ENCODE measurements at places on chromosomes 2 and 18.

DNA sequence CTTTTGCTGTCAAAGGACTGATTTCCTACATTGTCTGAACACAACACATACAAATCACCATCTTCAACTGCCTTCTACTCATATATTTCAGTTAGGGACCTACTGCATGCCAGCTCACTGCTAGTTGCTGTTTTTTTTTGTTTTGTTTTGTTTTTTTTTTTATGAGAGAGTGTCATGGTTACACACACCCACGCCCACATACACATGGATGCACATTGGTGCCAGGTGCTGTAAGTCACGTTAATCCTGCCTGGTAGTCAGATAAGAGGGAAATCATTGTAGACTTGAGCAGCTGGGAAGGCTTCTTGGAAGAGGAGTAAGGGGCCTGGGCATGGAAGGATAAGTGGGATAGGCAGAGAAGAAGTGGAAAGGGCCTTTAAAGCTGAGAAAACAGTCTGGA lies 209.9 kb downstream of the TDRD15 start:
- no peak for DNase-seq

DNA sequence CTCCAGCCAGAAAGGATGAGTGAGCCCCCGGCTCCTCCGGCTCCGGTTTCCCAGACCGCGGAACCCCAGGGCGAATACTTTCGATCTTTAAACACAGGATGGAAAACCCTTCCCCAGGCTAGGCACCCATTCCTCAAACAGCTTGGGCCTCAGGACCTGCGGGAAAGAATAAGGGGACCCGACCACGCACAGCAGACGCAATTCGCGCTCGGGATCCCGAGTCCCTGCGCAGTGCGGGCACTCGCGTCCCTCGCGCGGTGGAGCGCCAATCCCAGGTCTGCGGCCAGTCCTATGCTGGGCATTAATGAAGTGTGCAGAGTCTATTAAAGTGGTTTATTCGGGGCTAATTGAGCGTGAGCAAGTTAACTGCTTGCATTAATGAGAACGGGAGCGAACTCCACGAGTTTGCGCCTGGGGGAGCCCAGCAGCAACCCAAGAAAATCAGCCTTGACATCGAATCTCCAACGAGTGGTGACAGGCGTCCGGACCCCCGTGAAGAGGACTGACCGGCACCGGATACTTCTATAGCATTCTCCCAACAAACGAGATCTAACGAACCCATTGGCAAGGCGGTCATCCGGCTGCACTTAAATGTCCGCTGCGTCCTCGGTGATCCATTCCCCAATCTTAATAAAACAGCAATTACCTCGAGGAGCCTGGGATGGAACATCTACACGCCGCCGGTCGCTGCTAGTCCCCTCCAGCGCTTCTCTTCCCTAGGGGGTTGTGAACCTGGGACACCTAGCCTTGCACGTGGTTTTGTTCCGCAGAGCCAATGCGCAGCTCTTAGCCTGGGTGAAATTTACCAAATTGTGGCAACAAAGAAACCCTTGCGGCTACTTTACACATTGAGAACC lies 1.6 kb downstream of the OSR1 start:
- no peak for DNase-seq

- no peak for DNase-seq
These were observed 134.2 kb upstream of the PIK3C3 start for GRCh38 chr18:41820784-41821183.

- no peak for DNase-seq
These were observed 667 bp downstream of the TRIB2 start for GRCh38 chr2:12717191-12718014.

GRCh38 chr2:222792001-222792611 lies 68.7 kb upstream of the ACSL3 start:
- DNase-seq: no peak

GRCh38 chr2:104434318-104434792 lies 419.6 kb upstream of the POU3F3 start:
- peak; percentile 43 for DNase-seq

GRCh38 chr2:229230256-229230655 lies 40.8 kb downstream of the PID1 start:
- no peak for DNase-seq

DNA sequence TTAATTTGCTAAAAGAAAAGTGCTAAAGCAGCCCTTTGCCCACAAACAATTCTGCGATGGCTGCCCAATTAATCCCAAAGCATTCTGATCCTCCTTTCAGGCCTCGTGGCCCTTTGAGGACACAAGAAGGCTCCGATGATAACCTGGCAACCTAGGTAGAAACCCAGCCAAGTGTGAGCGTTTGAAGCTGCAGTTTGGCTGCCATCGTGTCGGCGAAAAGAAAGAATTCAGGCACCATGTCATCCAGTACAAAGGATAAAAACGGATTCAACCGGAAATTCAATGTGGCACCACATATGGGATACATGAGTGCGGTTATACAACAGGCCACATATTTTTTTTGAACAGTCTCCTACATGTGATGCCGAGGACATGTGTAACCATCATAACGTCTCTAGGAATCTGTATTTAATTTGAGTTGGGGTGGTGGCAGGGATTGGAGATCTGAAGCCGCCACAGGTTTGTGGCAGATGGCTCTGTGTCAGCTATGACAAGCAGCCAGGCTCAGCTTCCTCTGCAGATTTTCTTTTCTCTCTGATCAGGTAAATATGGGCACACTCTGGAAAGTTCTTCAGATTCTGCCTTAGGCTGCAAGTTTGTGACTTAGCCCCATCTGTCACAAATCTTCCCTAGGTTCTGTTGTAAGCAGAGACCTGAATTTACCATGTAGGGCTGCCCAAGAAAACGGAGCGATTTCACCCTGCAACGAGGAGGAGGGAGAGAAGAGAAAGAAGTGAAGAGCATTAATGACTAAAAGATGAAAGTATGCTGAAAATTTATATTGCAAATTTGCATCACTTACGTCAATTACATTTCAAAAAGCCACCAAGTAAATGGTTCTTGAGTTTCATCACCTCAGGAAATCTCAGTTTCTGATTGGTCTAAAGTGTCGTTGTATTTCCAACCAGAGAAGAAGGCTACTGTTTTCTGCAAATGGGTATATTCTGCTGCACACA lies 573.2 kb downstream of the ZEB2 start:
- no peak for DNase-seq

- DNase-seq: no peak
These were observed 88.5 kb downstream of the MEIS1 start for GRCh38 chr2:66523377-66523969.

GRCh38 chr2:1234731-1235308 lies 178.4 kb upstream of the TPO start:
- no peak for DNase-seq

- DNase-seq: no peak
These were observed 155.8 kb downstream of the INO80D start for GRCh38 chr2:205930209-205930608.

DNA sequence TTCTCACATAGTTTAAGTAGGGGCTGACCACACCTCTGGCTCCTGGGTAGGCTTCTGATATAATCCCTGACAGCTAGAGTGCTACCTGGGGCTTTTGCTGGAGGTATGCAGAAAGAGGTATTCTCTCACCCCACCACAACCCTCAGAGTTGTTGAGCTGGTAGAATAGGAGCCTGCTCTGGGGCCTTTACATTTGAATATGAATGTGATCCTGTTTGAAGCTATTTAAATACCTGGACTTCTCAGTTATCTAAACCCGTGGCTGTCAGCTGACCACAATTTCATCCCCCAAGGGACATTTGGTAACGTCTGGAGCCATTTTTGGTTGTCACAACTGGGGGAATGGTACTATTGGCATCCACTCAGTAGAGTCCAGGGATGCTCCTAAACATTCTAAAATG lies 669.1 kb downstream of the SATB2 start:
- no peak for DNase-seq

GRCh38 chr18:8821531-8821930 lies 116.2 kb downstream of the MTCL1 start:
- DNase-seq: no peak

DNA sequence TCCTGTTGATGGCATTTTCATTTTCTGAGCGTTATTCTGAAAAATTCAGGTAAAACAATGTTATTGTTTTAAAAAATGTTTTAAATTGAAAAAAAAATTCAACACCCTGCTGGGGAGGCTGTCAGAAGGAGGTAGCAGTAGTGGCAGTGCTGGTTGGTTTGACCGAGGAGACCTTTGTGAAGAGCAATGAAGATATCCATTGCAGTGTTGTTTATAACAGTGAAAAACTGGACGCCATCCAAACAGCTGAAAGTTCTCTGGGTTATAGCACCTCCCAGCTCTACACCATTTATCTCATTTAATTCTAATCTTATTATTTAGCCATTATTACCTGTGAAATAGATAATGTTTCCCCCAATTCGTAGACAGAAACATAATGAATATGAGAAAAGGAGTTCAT lies 12.6 kb upstream of the ITM2C start:
- DNase-seq: no peak

GRCh38 chr2:65937379-65938160 lies 497.4 kb upstream of the MEIS1 start:
- DNase-seq: no peak

- DNase-seq: no peak
These were observed 34.2 kb upstream of the DYSF start for GRCh38 chr2:71419145-71419544.

DNA sequence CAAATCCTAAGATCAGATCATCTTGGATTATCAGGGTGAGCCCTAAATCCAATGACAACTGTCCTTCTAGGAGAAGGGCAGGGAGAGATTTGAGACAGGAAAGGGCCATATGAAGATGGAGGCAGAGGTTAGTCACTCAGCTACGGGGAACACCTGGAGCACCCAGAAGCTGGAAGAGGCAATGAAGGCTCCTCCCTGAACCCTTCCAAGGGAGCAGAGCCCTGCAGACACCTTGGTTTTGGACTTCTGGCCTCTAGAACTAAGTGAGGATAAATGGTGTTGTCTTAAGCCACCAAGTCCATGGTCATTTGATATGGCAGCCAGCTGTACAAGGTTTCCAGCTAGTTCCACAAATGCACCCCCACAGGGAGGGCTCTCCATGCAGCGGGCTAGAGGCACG lies 6.9 kb upstream of the PTPN2 start:
- DNase-seq: no peak

DNA sequence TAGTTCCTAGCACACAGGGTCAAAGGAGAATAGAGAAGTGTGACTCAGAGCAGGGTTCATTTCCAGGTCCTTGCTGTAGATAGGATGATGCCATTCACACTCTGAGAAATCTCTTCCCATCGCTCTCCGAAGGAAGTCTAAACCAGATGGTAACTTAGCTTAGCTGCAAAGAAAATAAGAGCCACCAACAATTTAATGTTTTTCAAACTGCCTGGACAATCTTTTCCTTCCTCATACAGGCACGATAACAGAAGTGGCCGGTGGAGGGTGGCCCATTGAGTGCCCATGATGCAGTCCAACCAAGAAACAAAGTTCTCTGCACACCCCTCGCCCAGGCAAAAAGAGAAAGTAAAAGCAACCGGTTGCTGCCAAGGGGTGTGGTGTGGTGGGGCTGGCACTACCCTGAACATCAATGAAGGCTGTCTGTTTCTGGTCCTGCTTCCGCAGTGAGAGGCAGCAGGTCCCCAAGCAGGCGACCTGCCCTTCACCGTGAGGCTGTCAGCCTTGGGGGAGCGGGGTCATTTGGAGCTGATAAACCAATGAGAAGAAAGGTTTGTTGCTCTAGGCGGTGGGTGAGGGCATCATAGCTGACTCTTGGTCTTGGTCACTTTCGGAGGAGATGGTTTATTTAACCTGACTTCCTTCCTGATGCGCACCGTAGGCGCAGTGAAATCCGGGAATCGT lies 105.6 kb upstream of the CD302 start:
- DNase-seq: no peak

GRCh38 chr2:74919827-74920226 lies 38.6 kb upstream of the POLE4 start:
- peak; percentile 26 for DNase-seq

DNA sequence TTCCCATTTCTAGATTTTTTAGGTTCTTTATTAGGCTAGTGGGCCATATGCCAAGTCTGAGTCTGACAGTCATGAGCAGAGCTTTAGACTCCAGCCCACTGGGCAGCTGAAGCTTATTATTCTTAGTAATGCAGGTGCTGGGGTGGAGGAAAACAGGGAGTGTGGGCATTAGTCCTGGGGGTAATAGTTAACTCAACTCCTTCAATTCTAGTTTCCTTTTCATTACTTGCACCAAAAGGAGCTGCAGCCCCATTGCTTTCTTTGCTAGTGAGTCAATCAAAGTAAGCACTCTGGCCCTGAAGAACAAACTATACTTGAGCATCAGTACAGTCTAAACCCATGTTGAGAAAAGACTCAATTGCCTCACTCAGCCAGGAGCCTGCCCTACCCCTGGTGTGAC lies 35.5 kb downstream of the ICOS start:
- DNase-seq: no peak

DNA sequence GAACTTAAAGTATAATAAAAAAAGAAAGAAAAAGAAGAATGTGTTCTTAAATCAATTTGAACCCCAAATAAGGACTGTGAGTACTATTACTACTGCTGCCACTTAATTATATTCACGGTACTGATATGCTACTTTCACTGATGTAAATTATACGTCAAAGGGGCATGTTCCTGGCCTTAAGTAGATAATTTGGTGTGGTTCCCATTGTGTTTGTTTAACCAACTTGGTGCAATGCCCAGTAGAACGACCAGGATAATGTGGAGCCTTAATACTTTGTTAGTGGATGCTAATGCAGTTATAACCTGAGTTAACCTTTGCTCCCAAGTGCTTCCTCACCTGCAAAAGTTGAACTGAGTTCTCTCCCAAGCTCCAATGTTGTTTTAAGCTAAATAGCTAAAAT lies 142.0 kb downstream of the NR4A2 start:
- no peak for DNase-seq

GRCh38 chr18:77209587-77209986 lies 40.1 kb upstream of the GALR1 start:
- DNase-seq: no peak

DNA sequence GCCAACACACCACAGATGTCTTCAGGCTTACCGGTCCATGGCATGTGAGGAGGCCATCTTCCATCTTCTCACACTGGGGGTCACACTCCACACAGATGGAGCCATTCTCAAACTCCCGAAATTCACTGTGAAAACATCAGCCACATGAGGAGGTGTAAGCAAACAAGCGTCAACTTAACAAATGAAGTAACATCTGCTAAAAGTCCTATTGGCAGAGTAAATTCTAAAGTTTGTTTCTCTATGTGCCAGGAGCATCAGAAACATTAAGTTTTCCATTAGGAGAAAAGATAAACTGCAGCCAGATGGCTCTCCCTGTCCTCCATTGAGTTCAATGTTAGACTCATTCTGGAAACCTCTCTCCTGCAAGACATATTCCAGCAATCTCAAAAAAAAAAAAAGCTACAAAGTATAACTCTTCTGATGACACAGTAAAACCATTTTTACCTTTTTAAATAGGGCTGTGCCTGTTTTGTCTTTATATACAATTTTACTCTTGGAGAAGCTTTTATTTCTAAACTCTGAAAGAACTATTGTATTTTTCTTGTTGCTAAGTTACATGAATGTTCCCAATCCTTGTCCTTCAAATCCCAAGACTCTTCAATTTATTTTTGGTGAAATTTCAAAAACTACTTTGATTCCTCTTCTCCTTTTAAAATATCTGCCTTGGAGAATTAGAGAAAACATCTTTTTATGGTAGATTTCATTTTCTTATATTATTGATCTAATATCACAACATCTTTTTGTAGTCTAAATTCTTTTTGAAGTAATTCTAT lies 865.3 kb downstream of the ERBB4 start:
- DNase-seq: no peak

GRCh38 chr2:216413882-216414281 lies 1.6 kb downstream of the SMARCAL1 start:
- DNase-seq: no peak
